Lung microvascular endothelial cell (primary cell): ENCODE measurements at places on chromosomes 7 and 10.

DNA sequence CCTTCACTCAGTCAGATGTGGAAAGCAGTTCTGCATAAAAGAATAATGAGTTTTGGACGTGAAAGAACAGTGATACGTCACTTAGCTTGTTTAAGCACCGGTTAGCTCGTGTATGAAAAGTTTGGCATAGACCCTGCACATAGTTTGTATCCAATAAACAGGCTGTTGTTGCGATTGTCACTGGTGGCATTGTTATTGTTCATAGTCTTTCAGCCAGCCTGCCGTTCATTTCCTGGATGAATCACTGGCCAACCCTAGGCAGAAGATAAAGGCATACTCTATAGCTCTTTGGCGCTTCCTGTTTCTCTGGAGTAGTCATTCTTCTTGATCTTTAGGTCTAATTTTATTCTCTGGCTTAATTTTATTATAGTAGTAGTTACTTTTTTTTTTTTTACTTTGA, 57.8 kb upstream of the ANKRD30A start:
- DNase-seq = peak; percentile 2

DNA sequence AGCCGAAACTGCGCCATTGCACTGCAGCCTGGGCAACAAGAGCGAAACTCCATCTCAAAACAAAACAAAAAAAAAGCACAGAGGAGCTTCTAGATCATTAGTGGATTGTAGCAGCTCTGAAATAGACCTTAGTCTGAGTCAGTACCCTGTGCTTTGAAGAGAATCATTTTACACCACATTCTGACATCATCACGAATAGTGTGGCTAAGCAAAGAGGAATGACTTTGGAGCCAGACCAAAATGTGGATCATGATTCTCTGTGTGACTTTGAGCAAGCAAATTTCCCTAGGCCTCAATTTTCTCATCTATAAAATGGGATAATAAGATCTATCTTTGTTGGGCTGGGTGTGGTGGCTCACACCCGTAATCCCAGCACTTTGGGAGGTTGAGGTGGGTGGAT, 618.9 kb downstream of the CALN1 start:
- no peak for DNase-seq

DNA sequence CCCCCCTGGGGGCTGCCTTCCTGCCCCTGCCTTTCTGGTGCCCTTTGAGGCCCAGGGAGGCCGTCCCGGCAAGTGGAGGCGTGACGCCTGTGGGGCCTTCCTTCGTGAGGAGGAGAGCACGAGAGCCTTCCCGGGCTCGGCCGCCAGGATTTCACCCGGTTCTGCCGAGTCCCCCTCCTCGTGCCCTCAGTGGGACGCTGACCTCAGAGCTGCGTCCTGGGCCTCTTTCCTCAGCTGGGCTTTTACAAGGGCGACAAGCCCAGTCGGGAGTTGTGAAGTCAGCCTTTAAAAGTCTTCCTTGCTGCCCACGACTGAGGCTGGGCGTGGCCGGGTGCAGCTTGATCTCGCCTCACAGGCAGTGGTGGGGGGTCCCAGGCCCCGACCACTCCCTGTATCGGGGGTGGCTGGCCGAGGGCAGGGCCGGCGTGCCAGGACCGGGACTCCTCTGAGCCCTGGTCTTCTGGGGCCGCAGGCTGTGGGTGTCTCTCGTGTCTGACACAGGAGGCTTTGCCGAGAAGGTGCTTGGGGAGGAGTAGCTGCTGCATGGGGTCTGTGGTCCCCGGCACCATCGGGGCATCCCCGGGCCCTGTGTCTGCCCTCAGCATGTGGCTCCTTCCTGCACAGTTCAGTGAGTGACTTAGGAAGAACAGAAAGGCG, 41.8 kb downstream of the FAM20C start:
- no peak for DNase-seq

DNA sequence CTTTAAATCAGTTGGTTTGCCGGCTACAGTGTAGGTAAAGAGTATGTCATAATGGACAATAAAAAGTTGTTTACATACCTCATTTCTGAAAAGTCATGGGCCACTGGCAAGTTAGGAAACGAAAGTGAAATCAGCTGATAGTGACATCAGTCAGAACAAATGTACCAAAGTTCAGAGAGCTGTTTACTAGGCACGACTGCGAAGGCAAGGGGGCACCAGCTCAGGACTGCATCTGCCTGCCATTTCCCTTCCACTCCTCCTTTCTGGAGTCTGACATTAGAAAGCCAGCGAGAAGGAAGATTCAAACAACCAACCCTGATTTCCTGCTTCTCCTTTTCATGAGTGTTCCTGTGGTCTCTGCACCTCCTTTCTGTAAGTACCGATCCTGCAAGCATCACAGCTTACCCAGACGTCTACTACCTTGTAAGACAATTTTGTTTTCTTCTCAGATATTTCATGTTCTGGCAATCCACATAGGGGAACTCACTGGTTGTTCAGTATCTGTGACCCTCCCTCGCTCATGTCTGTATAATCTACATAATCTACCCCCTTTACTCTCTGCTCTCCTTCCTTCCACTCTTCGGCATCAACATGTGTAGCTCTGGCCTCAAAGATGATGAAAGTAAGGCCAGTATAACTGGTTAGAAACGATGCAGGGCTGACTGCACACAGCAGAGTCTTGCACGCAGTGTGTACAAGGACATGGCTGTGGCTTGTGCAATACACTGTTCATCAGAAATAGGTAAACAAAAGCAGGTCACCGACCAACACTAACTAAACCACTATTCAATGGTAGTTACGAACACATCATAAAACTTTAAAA, at the start of gene TMEM140:
Gene TMEM140 (plus strand): TSS at position 174 of the 823 bp plus-strand sequence. CDS start 16,370 bp downstream, outside the sequence.
- peak; percentile 89 for DNase-seq

- DNase-seq = no peak
These were observed 86.2 kb upstream of the PDGFA start for GRCh38 chr7:605661-606450.

- DNase-seq = no peak
These were observed 74.3 kb upstream of the TOMM7 start for GRCh38 chr7:22896917-22897316.

GRCh38 chr10:6202684-6203330, at the start of gene PFKFB3:
TSS of gene PFKFB3 (plus strand) at chr10:6202932. CDS start at chr10:6203261, 329 bp downstream.
- peak; percentile 96 for DNase-seq

DNA sequence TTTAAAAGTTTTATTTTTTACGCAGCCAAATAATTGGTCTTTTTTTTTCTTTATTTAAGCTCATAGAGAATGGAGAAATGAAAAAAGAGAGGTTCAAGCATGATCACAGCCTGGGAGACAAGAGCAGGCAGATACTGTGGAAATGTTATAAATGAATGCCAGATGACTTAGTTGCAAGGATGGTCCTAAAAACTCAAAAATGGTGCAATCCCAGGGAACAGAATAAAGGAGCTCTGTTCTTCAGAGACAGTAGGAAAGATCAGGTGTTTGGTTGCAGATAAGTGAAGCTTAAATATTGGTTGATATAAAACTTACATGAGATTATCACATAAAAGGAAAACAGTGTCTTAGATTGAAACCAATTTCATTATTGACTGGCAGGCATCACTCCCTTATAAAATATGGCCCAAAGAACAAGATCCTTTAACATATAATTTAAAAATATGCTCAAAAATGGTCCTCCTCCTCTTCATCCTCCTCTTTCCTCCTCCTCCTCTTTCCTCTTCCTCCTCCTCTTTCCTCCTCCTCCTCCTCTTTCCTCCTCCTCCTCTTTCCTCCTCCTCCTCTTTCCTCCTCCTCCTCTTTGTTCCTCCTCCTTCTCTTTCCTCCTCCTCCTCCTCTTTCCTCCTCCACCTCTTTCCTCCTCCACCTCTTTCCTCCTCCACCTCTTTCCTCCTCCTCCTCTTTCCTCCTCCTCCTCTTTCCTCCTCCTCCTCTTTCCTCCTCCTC, 18.6 kb downstream of the GNAT3 start:
- DNase-seq = no peak

DNA sequence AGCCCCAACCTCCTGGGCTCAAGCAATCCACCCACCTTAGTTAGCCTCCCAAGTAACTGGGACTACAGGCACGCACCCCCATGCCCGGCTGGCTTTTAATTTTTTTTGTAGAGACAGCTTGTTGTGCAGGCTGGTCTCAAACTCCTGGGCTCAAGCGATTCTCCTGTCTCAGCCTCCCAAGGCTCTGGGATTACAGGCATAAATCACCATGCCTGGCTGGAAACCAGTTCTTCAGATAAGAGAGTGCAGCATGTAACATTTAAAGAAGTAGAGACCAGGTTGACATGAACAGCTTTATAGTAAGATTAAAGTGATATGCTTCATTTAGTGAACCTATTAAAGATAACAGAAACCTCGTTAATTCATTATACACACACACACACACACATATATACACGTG, 167.9 kb upstream of the KAT6B start:
- no peak for DNase-seq

DNA sequence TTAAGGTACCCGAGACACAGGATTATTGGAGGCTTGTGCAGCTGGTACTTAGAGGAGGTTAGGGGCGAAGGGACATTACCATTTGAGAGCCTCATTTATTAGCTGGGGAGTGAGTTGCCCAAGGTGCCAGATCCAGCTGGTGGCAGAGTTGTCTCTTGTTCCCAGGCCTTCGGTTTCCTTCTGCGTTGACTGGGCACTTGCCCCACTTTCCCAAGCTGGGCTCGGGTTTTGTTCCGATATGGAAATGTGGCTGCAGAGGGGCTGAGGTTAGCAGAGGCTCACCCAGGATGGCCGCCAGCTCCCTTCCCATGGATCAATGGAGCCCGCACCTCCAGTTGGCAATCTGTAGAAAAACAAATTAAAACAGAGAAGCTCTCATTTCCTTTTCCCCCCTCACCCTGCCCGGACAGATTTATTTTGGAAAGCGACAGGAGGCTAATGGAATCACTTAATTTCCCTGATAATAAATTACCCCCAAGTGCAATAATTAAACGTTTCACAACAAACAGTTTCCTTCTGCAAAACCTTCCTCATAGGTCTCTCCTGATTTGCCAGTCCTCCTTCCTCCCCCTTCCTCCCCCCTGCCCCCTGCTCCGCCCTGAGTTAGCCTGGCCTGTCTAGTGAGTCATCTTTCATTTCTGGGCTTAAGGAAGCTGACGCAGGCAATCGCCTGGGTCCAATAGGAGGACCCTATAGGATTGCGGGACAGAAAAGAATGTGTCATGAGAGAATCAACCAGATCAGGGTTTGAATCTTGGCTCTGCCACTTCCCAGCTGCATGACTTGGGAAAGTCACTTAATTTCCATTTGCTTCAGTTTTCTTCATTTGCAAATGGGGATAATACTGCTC, 51.7 kb downstream of the ADRA2A start:
- DNase-seq = no peak

- DNase-seq = no peak
These were observed 36.7 kb upstream of the RADIL start for GRCh38 chr7:4919969-4920766.

- DNase-seq = no peak
These were observed 2.8 kb upstream of the HIBADH start for GRCh38 chr7:27665531-27665930.

- peak; percentile 10 for DNase-seq
These were observed 65.3 kb upstream of the NPTX2 start for GRCh38 chr7:98551611-98552273.

- DNase-seq = no peak
These were observed 162.5 kb upstream of the CELF2 start for GRCh38 chr10:10855151-10855581.

- no peak for DNase-seq
These were observed 171.6 kb upstream of the FOXP2 start for GRCh38 chr7:114242992-114243507.

- DNase-seq = no peak
These were observed 25.6 kb upstream of the SH2D4B start for GRCh38 chr10:80512031-80512526.

DNA sequence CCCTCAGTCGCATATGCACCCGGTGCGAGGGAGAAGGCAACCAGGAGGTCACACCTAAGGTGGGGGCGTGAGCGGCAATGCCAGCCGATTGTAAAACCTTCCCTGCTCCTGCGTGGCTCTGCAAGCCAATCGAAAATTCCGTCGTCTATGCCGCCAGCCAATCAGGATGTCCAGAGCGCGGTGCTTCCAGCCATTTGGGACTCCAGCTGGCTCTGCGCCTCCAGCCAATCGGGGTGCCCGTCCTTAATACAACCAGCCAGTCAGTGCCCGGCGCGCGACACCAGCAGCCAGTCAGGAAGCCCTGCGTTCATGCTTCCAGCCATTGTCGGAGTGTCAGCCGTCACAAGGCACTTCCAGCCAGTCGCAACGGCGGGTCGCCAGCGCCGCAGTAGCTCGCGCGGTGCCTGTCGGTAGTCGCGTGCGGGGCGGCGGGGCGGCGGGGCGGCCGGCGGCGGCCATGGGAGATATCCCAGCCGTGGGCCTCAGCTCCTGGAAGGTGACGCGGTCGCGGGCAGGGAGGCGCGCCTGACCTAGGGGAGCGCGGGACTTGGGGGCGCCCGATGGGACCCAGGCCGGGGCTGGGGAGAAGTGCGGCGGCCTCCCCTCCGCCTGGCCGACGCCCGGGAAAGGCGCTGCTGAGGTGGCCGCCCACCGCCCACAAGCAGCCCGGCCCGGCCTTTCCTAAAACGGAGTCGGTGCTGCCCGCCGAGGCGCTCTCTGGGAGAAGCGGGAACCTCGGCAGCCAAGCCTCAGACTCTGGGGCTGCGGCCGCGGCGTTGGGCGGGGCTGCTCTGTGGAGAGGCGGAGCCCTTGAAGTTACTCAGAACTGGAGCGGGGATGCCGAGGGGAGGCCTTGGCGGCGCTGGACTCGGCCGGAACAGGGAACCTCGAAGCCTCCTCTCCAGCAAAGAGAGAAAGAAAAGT, at the start of gene AKR1E2:
Gene AKR1E2 (plus strand): TSS at position 340 of the 924 bp plus-strand sequence. CDS start 118 bp downstream, at position 458.
- peak; percentile 98 for DNase-seq

GRCh38 chr7:138243430-138243829, 167.2 kb downstream of the AKR1D1 start:
- no peak for DNase-seq

DNA sequence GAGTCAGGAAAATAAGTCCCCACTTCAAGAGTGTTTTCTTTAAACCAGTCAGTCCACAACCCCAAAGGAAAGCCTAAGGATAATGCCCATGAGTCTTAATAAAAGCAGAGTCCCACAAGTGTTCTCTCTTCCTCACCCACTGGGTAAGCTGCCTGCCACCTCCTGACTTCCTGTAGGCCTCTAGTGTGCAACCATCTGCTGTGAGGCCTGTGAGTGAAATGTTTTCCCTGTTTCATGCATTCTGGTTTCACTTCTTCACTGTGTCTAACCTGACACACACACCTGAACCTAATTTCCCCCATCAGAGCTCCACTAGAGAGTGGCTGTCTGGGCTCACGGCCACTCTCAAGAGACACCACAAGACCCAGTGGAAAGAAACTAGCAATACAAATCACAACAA, 38.9 kb upstream of the GDF10 start:
- DNase-seq = no peak

DNA sequence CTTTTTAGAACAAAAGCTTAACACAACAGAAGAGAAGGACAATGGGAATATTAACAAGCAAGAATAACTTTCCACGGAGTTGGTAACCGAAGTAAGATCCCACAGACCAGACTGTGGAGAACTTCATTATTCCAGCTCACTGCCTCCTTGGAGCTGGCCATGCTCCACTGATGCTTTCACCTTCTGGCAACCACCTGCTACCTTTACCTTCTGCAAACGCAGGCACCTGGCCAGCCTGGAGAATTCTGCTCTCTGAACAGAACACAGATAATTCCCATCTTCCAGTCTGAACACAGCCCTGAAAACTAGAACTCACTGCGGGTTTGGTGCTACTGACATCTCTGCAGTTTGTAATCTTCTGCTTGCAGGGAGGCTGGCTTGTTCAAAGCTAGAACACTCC, 66.5 kb downstream of the JAZF1 start:
- no peak for DNase-seq

GRCh38 chr7:95859429-95859828, 87.1 kb downstream of the DYNC1I1 start:
- DNase-seq = peak; percentile 5

GRCh38 chr10:33153251-33153967, 181.1 kb downstream of the NRP1 start:
- no peak for DNase-seq

GRCh38 chr10:103933557-103934121, 15.7 kb upstream of the STN1 start:
- no peak for DNase-seq

GRCh38 chr10:48577158-48577557, 27.7 kb downstream of the ARHGAP22 start:
- DNase-seq = no peak
